NCI-H1436 treated with DMSO at 0.1 percent for 48 hours (cell line): ENCODE measurements at places on chromosomes 1 and 21.

DNA sequence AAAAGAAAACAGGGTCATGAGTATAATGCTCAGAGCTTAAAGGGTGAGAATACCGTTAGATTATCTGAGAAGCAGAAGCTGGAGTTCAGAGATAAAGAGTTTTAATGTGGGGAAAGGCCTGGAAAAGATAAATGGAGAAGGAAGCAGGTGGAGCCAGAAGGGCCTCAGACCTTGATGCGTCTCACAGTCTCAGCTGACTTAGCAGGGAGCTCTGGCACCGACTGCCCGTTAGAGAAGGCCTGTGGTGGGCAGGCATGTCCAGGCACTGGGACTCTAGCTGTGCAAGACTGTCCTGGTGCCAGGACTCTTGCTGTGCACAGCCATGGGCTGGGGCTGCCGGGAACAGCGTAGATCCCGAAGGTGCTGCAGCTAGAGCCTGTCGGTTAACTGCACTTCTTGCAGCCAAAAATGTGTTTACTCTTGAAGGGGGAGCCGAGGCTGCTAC lies 3.8 kb upstream of the SLAMF9 start:
- DNase-seq: no peak

- no peak for DNase-seq
These were observed 85.7 kb downstream of the SPATA46 start for GRCh38 chr1:162291000-162291399.

DNA sequence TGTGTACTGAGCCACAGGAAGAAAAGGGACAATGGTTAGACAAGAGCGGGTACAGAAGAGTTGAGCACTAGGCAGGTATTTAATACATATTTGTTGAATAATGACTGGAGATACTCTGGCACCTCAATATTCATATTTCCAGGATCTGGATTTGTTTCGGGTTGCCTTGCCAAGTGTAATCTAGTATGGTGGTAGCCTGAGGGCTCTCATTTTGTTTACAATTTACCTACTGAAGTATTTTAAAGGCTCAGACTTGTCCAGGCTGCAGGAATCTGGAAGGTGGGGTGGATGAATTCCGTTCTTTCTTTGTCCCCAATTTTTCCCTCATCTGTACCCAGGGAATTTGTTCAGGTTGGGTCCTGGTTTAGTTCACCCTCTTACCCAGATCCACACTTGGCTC lies 95.0 kb downstream of the CACHD1 start:
- no peak for DNase-seq

DNA sequence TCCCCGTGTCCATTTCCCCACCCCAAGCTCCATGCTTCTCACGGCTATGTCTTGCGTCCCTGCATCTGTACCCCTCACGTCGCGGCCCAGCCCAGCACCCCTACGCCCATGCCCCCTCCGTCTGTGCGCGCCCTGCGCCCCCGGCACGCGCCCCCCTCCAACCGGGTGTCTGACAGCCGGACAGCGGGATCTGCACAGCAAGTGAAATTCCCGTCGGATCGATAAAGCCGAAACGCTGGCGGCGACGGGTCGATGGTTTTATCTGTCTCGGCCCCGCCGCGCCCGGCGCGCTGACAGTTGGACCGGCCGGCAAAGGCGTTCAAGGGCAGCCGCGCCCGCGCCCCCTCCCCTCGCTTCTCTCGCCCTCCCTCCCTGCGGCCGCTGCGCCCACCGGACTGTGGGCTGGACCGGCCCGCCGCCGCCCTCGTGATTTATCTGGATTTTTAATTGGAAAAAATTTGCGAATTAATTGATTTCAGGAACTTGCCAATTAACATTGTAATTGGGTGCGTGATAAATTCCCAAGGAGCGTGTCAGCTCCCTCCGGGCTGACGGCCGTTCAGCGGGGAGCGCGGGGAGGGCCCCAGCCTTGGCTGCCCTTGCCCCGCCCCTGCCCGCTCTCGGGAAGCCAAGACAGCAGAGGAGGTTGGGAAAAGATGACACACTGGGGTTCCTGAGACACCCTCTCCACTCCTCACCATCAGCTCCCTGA lies 57.1 kb downstream of the TMEM53 start:
- DNase-seq: no peak

- no peak for DNase-seq
These were observed 31.7 kb upstream of the KHDRBS1 start for GRCh38 chr1:31981972-31982371.

GRCh38 chr1:211469938-211470529 lies 21.9 kb downstream of the RD3 start:
- no peak for DNase-seq

GRCh38 chr1:40710581-40711315 lies 19.2 kb downstream of the NFYC start:
- no peak for DNase-seq

DNA sequence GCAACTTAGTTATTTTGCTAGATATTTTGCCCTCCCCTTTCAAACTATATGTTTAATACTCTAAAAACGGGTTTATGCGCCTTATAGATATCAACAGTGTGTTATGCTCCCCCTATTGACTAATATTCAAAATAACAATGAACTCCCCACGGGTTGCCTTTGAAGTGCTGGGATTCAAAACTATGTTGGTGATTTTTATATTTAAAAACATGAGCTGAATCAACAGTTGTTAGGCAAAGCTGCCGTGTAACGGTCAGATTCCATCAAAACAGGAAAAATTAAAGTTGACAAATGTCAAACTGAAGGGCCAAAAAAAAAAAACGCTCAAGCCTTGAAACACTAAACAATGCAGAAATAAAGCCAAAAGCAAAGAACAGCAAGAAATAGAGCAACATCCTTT lies 2.5 kb downstream of the TGFBR3 start:
- no peak for DNase-seq

- no peak for DNase-seq
These were observed 4.9 kb upstream of the POFUT2 start for GRCh38 chr21:45292399-45293219.

DNA sequence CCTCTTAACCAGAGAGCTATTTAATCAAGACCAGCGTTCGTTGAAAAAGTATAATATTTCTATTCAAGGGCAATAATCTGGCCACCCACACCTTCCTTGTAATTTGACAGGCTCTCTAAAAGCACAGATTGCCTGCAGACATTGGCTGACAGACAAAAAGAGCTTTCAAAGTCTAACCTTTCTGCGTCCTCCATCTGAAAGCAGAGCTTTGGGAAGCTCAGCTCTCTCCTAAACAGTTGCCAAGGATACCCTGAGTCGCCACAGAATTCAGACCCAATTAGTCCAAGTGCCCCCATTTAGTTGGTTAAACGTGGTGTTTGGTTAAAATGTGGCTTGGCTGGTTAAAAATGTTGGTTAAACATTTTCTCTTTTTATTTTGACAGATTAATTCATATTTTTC lies 33.7 kb upstream of the PLA2G2C start:
- peak; percentile 56 for DNase-seq

DNA sequence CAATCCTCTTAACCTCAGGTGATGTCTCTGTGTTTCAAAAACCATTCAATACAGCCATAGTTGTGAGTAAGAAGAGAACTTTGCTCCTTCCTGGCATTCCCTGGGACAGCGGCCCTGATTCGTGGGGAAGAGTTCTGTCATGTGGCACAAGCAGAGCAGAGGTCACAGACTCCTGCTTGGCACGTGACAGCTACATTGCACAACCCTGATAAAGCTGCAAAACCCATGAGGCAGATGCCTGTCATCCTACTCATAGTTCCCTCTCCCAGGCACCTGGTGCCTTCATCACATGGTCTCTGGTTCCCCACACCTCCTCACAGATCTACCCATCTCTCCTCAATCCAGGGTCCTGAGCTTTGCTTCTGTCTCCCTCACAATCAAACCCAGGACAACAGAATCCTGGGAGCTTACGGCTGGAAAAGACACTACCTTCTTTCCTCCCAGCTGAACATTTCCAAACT lies 70.8 kb downstream of the PLPP3 start:
- no peak for DNase-seq

GRCh38 chr1:94335950-94336349 lies 82.2 kb upstream of the ABCD3 start:
- no peak for DNase-seq
